AG10803 (cell line): ENCODE measurements at places on chromosomes 2 and 18.
A peak's percentile ranks its signal among the peaks of the same experiment; 100 is the strongest.

DNA sequence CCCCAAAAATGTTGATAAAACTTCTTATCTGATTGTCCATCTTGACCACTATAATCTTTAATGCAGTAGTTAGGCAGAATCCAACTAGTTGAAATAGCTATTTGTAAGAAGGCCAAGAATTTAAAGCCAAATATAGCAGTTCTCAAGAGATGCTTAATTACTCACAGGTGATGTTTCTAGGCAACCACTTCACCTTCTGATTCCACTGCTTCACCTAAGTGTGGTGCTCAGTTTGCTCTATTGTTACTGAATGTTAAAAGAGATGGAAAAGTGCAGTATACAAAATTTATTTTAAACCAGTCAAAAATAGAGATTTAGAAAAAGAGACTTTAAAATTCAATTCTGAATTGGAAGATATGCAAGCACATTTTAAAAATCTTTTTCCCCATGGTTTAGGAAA is 539.4 kb downstream of the ZNF804A start:
- DNase-seq, result no peak

DNA sequence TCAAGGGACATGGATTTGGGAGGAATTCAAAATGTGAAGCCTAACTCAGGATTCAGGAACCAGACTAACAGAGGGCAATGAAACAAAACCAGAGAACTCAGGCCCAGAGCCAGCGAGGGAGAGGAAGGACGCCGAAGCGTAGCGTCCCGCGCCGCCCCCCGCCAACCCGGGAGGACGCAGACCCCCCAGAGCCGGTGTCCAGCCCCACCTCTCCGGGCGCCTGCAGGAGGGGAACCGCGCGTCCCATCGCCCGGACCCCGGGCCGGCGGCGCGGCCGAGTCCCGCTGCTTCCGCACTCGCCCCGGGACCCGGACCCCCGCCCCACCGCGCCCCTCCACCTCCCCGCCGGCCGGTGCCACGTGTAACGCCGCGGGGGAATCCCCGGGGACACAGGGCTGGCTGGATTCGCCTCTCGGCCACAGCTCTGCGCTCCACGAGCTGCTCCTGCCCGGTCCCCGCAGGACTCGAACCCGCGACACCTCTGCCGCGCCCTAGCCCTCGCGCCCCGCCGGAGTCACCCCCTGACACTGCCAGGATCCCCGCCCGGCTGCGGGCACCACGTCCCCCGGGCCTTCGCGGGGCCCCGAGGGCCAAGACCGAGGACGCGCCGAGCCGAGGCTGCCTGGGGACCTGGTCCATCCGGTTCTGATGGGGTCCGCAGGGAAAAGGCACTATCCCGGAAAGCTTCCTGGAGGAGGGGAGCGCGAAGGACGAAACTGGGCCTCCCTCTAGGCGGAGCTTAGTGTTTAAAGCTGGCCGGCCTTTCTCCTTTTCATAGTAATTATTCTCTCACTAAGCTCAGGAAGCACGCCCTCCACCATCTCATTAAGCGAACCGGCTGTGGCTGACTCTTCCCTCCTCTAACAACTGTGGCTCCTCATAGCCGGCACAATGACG is 40.4 kb upstream of the FAM124B start:
- DNase-seq, result peak; percentile 8

DNA sequence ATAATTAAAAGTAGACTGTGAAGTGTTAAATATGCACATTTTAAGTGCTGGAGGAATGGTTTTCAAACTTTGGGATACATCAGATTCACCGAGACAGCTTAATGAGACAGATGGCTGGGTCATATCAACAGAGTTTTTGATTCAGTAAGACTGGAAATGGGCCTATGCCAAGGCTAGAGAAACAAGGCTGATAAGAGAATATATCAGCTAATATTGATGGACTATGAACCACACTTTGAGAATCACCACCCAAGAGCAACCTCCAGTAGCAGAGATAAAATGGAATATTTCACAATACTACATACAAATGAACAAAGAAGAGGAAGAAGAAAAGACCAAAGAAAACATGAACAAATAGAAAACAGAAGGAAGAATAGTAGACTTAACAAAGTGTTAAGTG is 450.2 kb upstream of the KLHL29 start:
- no peak for DNase-seq

DNA sequence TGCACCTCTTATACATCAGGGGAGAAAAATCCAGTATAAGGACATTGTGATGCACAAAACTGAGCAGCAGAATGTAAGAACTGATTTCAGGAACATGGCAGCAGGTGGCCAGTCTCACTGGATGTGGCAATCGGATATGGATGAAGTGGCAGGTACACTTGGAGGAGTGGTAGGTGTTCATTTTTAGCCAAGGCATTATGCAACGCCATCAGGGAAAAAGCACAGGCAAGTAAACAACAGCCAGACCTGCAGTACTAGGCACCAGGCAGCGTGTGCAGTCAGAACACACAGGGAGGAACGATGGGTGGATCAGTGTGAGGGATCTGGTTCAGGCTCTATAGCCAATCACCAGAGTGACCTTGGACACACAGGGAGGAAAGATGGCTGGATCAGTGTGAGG is 77.4 kb upstream of the GCFC2 start:
- no peak for DNase-seq

GRCh38 chr2:97717613-97717995 is 4.2 kb downstream of the ZAP70 start:
- no peak for DNase-seq

DNA sequence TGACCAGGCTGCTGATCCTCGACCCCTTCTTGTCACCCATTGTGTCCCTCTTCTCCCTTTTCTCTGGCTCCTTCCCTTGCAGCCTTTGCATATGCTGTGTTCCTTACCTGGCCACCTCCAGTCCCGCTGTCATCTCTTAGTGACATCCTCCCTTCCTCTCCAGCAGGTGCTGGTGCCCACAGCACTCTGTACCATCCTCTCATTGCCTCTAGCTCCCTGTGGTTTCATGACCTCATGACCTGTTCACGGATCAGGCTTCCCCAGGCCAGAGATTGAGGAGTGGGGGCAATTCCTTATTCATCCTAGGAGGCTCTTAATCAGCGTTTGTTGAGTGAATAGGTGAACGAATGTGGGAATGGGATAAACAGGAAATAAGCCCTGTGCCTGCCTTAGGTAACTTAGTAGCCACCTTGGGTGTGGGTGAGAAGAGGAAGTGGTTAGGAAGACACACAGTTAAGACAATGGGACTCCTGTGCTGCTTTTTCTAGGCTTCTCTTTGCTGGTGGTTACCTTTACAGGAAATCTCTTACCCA is 35.5 kb downstream of the ITGA6 start:
- DNase-seq, result no peak

GRCh38 chr2:101740555-101740964 is 43.1 kb downstream of the MAP4K4 start:
- no peak for DNase-seq

GRCh38 chr18:73774811-73775509 is 372.7 kb downstream of the FBXO15 start:
- no peak for DNase-seq

GRCh38 chr2:201203916-201204654 is 21.1 kb downstream of the CASP10 start:
- DNase-seq, result peak; percentile 83
